Common myeloid progenitor, CD34-positive (primary cell): ENCODE measurements at places on chromosomes 7 and 10.

DNA sequence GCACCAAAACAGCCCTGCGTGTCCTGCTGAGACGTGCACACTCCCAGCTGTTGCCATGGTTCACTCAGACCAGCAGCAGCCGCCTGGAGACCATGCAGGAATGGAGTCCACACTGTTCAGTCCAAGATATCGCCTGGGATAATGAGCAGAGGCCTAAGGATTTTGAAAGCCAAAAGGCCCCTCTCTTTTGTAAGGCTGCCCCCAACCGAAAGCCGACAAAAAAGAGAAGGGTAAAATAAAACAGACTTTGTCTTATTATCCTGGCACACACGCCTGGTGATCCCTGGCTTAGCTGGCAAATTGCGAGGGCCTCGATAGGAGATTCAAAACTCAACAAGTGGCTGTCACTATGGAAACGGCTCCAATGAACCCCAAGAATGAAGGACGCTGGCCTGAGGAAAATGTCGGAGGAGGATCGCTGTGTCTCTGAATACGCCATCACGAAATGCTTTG is 263.6 kb downstream of the SKIDA1 start:
- no peak for DNase-seq

- DNase-seq = no peak
Measured at GRCh38 chr7:47211519-47211973, 370.4 kb downstream of the TNS3 start.

DNA sequence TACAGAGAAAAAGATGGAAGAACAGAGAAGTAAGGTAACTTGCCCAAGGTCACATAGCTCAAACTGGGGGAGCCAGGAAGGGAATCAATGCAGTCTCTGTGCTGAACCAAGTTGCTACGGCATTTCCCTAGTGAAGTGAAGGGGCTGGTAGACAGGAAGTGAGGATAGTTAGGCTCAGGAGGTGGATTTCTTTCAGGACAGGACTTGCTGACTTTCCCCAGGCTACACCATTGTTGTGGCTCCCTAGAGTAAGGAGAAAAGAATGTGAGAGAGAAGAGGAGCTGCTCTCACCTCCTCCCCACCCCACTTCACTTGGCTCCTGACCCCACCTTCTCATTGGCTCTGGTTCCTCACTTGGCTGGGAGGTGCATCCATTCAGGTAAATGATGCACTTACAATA is 316.9 kb downstream of the INHBA start:
- no peak for DNase-seq

- DNase-seq = no peak
Measured at GRCh38 chr7:130127821-130128317, 57.5 kb downstream of the KLHDC10 start.

- DNase-seq = no peak
Measured at GRCh38 chr10:48655411-48656240, 29.0 kb upstream of the WDFY4 start.
